ENCODE measurements at places on chromosomes 11 and 22.

DNA sequence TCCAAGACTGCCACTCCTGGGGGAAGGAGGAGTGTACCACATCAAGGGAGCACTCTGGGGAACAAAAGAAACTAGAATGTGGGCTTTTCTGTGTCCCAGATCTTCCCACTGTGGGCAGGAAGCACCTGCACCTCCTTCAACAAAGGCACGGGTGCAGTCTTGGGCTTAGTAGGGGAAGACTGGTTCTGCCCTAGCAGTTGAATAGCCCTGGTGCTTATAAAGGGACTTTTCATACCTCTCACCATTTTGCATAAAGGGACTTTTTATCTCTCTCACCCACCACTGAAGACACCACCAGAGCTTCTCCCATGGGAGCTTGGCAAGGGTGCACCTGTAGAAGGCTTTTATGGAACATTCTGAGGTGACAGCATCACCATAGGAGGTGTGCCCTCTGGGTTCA, 65.8 kb upstream of the MS4A8 start:
- no peak for DNase-seq

GRCh38 chr22:20324139-20324516, 4.3 kb upstream of the DGCR6L start:
- DNase-seq: no peak

GRCh38 chr11:111565114-111565720, 24.7 kb downstream of the LAYN start:
- peak; percentile 22 for DNase-seq

DNA sequence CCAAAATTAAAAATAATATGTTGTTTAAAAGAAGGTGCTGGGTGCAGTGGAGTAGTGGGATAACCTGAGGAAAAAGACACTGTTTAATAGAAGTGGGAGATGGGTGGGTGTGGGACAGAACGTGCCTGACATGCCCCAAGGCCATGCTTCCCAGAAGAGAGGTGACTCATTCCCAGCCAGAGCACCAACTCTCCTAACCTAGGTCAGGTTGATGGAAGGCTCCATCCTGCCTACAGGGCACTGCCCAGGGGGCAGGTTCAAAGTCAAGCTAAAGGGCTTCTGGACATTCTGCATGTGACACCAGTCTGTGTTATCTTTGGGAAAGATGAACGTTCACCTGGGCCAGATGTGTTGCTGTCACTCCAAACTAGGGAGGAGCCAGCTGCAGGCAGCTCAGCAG, 453.1 kb downstream of the SOX6 start:
- DNase-seq: no peak

- no peak for DNase-seq
These were observed 8.4 kb upstream of the IRAG1 start for GRCh38 chr11:10701982-10702381.

GRCh38 chr11:134004496-134005172, 47.9 kb upstream of the IGSF9B start:
- no peak for DNase-seq

DNA sequence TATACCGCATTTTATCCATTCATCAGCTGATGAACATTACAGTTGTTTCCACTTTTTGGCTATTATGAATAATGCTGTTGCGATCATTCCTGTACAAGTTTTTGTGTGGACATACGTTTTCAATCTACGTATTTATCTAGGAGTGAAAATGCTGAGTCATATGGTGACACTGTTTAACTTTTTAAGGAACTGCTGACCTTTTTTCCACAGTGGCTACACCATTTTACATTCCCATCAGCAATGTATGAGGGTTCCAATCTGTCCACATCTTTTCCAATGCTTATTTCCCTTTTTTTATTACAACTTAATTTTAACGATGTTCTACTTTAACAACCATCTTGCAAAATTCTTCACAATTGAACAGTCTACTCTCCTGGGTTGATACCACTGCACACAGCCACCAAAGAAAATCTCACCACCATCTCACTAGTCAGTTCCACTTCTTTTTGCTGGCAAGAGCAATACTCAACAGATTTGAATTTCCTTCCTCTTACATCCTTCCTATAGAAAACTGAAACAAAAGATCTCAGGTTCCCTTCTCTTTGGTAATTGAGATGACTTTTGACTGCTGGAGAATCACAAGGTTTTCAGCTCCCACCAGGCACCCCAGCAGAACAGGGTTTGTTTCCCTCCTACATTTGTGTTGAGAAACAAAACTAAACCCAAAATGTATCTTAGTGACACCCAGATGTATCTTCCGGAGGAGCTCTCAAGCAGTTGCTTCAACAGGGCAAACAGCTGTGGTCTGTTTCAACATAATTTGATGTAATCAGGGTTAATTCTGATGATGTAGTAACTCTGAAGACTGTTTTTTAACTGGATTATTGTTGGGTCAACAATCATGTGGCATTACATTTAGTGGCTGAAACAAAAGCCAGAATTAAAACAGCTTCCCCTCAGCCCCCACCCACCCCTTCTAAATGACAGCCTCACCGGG, 7.0 kb upstream of the GAB2 start:
- DNase-seq: no peak

Measured in activated T-helper 1 cell treated with anti-CD3 and anti-CD28 coated beads, Interleukin-2, amount 50 U/mL, for 16 hours (primary cell).